ENCODE measurements at places on chromosomes 11 and 22.
A peak's percentile ranks its signal among the peaks of the same experiment; 100 is the strongest.

DNA sequence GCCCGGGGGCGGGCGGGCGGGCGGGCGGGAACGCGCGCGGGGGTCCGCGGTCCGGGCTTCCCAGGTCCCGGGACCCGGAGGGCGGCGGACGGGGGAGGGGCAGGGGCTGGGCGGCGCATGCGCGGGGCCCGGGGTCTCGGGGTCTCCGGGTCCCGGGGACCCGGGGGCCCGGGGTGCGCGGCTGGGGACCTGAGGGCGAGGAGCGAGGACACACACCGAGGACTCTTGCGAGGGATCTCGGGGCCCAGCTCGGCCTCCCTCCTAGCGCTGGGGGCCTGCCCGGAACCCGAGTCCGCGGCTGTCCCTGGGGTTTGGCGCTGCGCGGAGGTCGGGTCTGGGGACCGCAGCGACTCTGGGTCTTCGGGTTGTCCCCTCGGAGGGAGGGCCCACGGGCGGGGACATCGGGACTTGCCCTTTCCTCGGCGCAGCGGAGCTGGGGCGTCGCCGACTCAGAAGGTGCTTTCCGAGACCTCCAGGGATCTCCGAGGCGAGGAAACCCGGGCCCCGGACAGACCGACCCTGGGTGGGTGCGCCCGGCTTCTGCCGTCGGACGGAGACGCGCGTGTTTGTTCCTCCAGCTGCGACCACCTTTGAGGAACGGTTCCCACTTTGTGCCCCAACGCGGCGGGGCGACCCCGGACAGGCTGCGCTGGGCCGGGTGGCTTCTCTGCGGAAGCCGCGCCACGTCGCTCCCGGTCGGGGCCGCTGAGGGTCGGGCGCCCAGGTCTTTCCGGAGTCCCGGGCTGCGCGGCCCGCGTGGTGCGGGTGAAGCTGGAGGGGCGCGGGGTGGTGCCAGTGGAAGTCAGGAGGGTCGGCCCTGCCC is 540 bp downstream of the PPARA start:
- peak; percentile 44 for DNase-seq

GRCh38 chr11:64264371-64264852 is 13.1 kb downstream of the PLCB3 start:
- DNase-seq = no peak

DNA sequence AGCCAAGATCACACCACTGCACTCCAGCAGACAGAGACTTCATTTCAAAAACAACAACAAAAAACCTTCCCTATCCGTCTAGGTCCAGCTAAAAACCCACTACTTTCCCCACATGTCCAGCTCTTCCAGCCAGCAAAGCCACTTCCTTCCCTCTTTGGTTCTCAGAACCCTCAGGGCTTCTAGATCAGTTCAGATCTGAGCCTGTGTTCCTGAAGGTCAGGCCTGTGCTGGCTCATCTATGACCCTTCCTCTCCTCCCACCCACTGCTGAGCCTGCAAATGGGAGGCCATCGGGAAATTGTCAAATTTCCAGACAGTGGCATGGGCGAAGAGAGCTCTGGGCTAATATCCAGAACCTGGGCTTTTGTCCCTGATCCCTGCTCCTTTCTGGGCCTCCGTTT is 37.8 kb downstream of the SLCO2B1 start:
- no peak for DNase-seq

GRCh38 chr22:50691521-50691920 is 18.9 kb downstream of the SHANK3 start:
- DNase-seq = peak; percentile 47

GRCh38 chr11:111602865-111603610 is 789 bp downstream of the SIK2 start:
- peak; percentile 33 for DNase-seq

DNA sequence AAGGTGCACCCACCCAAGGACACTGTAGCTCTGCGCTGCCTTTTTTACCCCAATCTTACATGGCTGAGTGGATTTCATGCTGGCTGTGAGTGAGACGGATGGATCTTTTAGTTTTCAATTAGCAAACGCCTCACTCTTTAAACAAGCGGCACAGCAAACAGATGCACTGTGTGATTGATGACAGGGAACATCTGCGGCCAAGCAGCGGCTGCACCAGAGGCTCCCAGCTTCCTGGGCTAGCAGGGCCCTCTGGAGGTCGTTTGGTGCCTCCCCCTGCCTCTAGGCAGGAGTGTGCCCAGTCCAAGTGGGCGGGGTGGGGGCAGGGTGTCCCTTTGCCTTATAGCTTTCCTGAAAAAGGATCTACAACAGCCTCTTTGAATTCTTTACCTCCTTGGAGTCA is 2.1 kb upstream of the DRD2 start:
- DNase-seq = no peak

DNA sequence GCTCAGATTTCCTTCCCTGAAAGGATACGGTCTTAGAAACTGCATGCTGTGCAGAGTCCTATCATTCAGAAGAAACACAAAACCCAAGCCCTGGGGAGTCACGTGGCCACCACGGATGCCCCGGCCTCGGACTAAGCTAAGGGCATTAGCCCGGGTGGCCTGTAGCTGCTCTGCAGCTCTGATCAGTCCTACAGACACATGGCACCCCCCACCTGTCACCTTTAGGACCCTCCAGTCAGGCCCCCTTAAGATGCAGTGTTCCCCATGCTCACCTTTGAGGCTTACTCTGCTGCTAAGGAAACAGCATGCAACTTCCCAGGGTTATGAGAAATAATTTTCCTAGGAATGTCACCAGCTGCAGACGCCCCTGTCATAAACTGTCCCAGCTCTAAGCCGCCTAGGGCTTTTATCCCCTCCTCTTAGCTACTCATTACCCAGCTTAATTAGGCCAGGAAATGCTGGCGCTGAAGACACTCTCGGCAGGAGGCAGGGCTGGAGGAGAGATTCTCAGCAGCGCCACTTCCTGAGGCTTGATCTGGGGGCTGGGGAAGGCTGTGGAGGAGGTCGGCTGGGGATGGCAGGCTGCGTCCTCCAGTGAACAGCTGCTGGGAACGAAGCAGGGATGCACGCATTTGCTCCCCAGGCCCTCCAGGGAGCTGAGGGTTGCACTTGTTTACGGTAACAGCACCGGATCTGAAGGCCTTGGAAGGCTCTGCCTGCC is 47.2 kb upstream of the ADA2 start:
- peak; percentile 10 for DNase-seq

Measured in Calu3 (cell line).